ENCODE measurements at places on chromosomes 3 and 15.

DNA sequence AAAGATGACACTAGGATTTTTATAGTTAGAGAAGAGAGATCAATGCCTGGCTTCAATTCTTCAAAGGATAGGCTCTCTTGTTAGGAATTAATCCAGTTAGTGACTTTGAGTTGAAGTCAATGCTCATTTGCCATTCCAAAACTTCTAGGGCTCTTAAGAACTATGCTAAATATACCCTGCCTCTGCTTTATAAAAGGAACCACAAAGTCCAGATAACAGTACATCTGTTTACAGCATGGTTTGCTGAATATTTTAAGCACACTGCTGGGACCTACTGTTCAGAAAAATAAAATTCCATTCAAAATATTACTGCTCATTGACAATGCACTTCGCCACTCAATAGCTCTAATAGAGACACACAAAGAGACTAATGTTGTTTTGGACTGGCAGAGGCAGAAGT is 786.6 kb upstream of the DPPA4 start:
- DNase-seq, result no peak

DNA sequence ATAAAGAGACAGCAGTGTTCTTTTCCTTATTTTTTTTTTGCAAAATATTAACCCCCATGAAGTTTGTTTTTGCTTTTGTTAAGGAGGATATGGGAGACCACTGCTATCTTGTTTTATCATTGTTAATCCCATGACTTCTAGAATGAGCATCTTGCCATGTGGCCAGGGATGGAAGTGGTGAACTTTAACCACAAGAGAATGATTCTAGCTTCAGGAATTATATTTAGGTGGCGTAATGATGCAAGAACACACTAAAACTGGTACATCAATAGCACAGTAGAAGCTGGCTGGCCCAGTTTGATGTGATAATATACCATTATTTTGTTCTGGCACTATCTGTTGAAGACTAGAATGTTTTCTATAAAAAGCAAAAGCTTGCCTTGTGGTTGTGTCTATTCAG is 720.9 kb downstream of the GRM7 start:
- no peak for DNase-seq

- DNase-seq, result no peak
Measured at GRCh38 chr15:53323191-53323590, 436.3 kb downstream of the WDR72 start.

- no peak for DNase-seq
Measured at GRCh38 chr3:5456199-5456598, 268.7 kb downstream of the EDEM1 start.

DNA sequence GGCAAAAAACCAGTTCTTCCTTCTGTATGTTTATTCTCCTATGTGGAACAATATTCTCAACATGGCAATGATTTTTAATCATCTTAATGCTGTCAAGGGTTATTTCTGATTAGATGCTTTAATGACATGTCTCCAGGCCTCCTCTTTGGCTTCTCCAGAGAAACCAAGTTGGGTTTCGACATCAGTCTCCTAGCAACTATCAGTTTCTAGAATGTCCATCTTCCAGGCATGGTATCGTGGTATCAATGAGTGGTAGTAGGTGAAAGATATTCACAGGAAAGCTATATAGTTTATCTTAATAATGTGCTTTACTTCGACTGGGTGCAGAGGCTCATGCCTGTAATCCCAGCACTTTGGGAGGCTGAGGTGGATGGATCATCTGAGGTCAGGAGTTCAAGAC is 128.5 kb downstream of the C3orf70 start:
- DNase-seq, result no peak

DNA sequence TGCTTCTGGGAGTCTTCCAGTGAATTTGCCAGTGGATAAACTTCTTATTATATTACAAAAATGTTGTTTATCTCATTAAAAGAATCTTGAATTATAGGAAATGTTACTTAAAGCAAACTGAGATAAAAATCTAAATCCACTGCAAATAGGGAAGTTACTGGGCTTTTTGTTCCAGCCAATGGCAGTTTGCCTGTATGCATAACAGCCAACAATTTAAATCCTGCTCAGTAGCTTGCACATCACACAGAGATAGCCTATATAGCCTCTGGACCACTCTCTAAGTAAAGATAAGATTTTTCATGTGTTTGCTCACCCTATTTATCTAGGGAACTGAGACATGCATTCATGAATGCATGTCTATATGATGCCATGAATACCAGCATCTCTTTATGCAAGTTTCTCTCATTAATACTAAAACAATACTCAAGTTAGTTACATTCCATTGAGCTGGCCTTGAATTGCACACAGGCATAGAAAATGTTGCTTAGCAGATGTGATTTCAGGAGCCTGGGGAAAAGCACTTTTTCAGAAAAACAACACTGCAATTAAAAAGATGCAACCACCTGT is 92.1 kb upstream of the GPR149 start:
- DNase-seq, result no peak

- DNase-seq, result no peak
Measured at GRCh38 chr3:85539232-85539631, 580.4 kb downstream of the CADM2 start.

DNA sequence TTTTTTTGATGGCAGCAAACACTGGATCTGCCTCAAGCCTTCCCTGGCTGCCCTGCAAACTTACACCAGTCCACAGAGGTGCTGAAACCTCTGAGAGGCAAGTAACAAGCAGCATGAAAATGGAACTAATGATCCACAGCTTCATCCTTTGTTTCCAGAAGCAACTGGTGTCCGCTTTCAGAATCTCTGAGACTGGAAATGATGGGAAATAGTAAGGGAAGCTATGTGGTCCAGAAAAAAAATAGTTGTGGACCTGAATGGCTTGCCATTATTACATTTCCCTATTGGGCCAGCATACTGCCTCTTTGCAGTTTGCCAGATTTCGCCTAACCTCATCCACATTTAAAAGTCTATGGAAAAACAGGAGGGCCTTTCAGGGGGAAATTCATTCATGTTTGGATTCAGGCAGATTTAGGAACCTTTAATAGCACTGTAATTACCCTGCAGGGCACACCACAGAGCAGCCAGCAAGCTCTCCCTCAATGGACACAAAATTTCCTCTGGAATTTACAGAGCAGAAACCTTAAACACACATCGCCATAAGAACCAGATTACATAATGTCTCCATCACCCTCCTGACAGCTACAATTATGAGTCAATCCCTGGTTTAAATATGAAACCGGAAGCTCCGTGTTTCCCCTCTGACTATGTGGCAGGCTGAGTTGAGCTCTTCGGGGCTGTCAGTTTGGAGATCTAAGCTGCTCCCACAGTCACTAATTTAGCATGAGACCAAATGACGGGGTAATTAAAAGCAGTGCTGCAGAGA is 134.4 kb downstream of the TMCO5A start:
- DNase-seq, result no peak

DNA sequence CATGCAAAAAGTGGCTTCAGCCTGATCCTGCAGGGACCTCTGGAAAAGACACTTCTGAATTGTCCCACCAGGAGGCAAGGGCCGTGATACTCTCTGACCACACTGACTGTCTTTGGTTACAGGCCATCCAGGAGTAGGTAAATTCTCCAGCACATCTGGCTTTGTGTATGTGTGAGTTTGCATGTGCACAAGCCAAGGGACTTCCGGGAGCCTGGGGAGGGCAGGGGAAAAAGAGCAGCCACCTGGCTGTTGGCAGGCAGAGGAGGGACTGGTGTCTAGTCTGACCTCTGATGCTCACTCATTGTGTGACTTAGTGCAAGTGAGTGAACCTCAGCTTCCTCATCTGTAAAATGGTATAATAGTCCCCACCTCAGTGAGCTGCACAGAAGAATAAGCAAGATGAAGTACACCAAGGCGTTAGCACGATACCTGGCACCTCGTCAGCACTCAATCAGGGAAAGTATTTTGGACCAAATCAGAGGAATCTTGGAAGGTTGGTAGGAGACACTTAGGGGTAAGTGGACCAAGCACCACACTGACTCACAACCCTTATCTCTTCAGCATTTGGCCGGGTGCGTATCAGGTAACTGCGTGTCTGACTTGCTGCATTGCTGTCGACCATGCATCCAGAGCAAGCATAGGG is 19.1 kb downstream of the KLHL6 start:
- DNase-seq, result no peak

DNA sequence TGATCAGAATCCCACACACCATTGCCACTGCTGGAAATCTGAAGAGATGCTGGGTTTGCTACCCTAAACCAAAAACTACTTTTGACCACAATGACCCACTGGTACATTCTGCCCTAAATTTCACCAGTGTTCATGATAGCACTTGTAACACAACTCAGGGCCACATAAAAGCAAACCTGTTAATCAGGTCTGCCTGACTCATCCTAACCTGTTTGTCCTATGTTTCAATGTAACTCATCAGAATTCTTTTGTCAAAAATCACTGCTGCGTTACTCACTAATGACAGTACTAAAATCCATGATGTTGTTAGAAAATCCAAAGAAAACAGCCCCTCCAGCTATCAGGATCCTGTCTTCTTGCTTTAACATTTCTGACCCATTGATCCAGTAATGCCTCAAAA is 55.6 kb upstream of the XCR1 start:
- DNase-seq, result no peak

DNA sequence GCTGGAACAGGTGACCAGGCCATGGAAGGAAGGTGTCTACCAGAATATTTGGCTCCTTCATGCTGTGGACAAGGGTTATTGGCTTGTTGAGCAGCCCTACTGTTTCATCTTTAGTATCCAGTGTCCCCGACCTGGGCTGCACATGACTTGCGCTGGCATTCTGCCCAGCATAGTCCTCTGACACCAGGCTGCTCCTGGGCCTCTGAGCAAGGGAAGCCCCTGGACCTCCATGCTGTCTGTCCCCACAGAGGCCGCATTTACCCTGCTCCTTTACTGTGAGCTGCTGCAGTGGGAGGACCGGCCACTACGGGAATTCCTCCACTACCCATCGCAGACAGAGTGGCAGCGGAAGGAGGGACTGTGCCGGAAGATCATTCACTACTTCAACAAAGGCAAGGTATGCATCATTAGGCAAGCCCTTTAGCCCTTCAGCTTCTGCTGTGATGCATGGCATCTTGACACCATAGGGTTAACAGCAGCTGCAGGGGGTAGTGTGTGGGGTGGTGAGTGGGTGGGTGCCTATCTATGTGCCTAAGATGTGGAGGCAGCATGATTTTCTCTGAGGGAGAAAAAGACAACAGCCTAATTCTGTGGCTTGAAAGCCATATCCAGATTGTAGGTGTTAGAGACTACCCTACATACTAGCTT is 44.0 kb upstream of the MANF start:
- DNase-seq, result no peak

- DNase-seq, result no peak
Measured at GRCh38 chr3:141776885-141777284, 13.7 kb downstream of the GRK7 start.
